H1 (cell line): ENCODE measurements at places on chromosomes 16 and 17.

DNA sequence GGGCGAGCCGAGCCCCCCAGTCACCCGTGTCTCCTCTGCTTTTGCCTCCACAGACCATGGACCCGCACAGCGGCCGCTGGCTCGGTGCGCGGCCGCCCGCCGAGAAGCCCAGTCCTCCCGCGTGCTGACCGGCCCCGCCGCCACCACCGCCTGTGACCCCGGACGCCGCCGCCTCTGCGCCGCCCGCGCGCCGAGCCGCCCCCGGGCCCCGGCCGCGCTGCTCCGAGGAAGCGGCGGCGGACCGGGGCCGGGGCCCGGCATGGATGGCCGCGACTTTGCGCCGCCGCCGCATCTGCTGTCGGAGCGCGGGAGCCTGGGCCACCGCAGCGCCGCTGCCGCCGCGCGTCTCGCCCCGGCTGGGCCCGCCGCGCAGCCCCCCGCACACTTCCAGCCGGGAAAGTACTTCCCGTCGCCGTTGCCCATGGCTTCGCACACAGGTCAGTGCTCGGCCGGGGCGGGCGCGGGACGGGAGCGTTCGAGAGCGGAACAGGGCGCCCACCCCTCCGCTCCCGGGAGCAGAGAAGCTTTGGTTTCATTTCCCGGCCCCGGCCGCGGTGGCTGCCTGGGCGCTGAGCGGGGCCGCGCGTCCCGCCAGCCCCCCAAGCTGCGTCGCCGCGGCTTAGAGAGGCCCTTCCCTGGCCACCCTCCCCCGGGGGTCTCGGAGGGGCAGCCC, 4.4 kb downstream of the BAHCC1 start:
- H3K4me3 ChIP-seq: peak overlapping the region; percentile 27; the same call in 1 of the 2 replicates
- peaks cover 28% of the 10 kb centered on the region for H3K4me1 ChIP-seq
- H3K36me3 ChIP-seq: no peaks in the 10 kb centered on the region
- DNase-seq: no peak

DNA sequence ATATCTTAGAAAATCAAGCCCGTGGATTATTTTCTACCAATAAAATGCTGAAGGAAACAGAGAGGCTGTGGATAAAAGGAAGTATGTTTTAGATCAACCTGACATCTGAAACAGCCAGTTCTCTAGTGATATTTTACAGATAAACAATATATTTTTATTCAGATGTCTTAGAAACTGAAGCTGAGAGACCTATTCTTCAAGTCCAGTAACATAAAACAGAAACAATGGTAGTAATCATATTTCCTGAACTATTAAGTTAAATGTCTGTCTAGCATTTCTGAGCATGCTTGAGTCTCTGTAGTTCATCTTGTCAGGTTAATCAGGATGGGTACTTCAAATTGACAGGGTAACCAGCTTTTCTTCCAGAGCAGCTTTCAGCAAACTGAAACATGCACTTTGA, 449.6 kb upstream of the TOM1L1 start:
- peaks cover 5% of the 10 kb centered on the region for H3K36me3 ChIP-seq
- H3K4me1 ChIP-seq: no peaks in the 10 kb centered on the region
- H3K4me3 ChIP-seq: no peak overlapping the region
- no peaks in the 10 kb centered on the region for H3K27me3 ChIP-seq

DNA sequence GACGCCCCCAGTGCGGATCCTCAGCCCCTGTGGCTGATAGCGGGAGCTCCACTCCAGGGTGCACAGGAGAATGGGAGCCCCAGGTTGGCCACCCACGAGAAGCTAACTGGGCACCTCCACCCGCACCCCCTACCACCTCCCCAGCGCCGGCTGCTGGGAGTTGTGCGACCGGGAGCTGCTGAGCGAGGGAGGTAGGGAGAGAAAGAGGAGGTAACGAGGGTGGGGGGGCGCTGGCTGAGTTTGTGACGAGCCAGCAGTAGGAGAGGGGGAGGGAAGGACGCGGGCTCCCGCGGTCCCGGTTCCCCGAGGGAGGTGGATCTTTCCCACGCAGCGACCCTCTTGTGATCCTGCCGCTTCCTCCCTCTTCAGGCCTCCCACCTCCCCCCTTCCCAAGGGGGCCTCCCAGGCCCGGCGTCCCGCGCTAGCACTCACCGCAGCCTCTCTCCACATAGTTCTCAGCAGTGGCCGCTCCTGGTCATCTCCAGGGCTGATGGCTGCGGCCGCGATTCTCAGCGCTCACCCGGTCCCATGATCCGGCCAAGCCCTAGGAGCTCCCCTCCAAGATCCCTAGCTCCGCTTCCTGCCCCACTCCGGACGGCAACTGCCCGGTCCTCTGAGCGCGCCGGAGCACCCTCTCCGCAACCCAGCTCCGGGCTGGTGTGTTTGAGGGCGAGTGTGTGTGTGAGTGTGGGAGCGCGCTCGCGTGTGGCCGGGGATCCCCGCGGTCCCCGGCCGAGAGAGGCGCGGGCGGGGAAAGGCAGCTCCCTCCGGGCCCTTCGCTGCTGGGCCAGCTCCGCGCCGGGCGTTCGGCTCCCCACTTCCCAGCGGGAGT, at the start of gene GRIN2A:
TSS of gene GRIN2A (minus strand) at position 207 of the 832 bp plus-strand sequence. CDS start 2,017 bp downstream, outside the sequence.
- no peaks in the 10 kb centered on the region for H3K36me3 ChIP-seq
- peak within 1 kb of the TSS; percentile 56 for H3K4me3 ChIP-seq

- H3K27ac ChIP-seq: no peak overlapping the region
- H3K4me3 ChIP-seq: no peak overlapping the region
- no peak for DNase-seq
These were observed 1540.3 kb downstream of the CDH11 start for GRCh38 chr16:63581570-63581969.

GRCh38 chr17:56833057-56833808, 487 bp downstream of the C17orf67 start:
- H3K4me1 ChIP-seq: peaks cover 9% of the 10 kb centered on the region
- DNase-seq: peak; percentile 75
- no peaks in the 10 kb centered on the region for H3K36me3 ChIP-seq
- H3K27me3 ChIP-seq: peaks cover 7% of the 10 kb centered on the region
- H3K4me3 ChIP-seq: peak overlapping the region; percentile 77

DNA sequence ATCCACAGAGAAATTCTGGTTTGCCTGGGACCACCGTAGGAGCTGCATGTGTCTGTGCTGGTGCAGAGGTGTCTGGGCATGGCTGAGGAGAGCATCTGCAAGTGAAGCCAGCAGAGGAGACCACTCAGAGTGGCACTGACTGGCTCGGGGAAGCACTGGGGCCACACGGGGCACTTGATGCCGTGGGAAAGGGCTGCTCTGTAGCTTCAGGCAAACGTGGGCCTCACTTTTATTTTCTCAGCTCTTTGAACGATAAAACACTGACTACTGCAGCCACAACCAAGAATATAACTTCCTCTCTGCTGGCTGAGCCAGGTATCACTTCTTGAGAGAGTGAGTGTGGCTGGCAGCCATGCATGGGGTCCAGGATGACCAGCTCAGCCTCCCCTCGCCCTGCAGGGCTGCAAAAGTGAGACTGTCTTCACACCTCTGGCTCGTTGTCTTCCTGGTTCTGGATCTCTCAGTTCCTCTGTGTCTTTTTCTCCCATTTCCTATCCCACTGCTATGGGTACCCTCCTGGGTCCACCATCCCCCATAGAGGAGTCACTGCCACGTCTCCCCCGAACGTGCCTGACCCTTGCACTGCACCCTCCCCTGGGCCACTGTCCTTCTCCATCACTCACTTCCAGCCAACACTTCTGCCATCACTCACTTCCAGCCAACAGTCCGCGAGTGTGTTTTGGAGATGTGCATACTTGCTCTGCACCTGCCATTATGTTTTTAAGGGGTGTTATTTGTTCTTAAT, 201.4 kb upstream of the CHMP6 start:
- no peaks in the 10 kb centered on the region for H3K27me3 ChIP-seq
- DNase-seq: no peak
- H3K36me3 ChIP-seq: no peaks in the 10 kb centered on the region
- H3K4me3 ChIP-seq: no peak overlapping the region
- H3K4me1 ChIP-seq: no peaks in the 10 kb centered on the region; the same call in 1 of the 2 replicates

- no peak for DNase-seq
- no peak overlapping the region for H3K27ac ChIP-seq
- peaks cover 100% of the 10 kb centered on the region for H3K27me3 ChIP-seq
- H3K36me3 ChIP-seq: no peaks in the 10 kb centered on the region
These were observed 3.2 kb upstream of the HOXB9 start for GRCh38 chr17:48629411-48629759.

DNA sequence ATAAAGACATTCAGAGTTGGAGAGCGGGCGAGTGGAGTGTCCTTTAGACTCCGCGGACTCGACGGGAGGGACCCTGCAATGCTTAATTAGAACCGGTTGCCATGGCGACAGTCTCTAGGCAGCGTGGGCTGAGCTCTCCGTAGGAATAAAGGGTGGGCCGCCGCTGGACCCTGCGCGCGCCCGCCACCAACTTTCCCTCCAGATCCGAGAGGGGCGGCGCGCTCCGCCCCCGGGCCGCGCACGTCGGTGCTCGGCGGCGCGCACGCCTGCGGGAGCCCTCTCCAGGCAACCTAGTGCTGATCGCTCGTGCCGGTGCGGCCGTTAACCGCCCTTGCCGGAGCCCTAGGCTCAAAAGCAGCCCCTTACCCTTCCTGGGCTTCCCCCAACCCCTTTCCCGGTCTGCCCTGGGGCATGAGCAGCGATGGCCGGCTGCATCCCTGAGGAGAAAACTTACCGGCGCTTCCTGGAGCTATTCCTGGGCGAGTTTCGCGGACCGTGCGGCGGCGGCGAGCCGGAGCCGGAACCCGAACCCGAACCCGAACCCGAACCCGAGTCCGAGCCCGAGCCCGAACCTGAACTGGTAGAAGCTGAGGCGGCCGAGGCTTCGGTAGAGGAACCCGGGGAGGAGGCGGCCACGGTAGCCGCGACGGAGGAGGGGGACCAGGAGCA, at the start of gene PPM1E:
TSS of gene PPM1E (plus strand) at position 278 of the 669 bp plus-strand sequence.
- peak; percentile 81 for DNase-seq
- no peaks in the 10 kb centered on the region for H3K4me1 ChIP-seq
- H3K27me3 ChIP-seq: peaks cover 7% of the 10 kb centered on the region; the same call in 1 of the 2 replicates
- H3K27ac ChIP-seq: no peak within 1 kb of the TSS

GRCh38 chr16:13781575-13782338, 138.2 kb upstream of the ERCC4 start:
- no peaks in the 10 kb centered on the region for H3K36me3 ChIP-seq
- H3K27ac ChIP-seq: no peak overlapping the region
- no peaks in the 10 kb centered on the region; the same call in 1 of the 2 replicates for H3K4me1 ChIP-seq
- no peaks in the 10 kb centered on the region for H3K27me3 ChIP-seq

DNA sequence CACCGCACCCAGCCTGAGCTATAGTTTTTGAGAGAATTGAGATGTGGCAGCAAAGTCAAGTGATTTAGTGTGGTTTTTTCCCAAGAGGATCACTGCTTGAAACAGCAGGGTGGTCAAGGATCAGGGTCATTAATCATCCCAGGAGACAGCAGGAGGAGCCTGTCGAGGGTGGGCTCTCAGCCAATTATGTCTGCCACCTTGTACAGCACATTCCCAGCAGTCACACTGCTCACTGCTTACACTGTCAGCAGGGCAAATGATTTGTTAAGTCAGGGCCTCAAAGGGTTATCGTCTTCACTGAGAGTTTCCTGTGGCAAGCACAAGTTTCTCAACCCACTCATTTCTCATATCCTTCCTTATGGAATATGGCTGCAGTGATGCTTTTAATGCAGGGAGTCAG, 13.2 kb downstream of the B3GNT9 start:
- H3K27ac ChIP-seq: no peak overlapping the region
- H3K4me3 ChIP-seq: no peak overlapping the region
- no peaks in the 10 kb centered on the region for H3K4me1 ChIP-seq
- no peaks in the 10 kb centered on the region for H3K27me3 ChIP-seq
- H3K36me3 ChIP-seq: peaks cover 58% of the 10 kb centered on the region

GRCh38 chr17:75078284-75079022, 9.3 kb upstream of the SLC16A5 start:
- H3K4me3 ChIP-seq: no peak overlapping the region
- H3K27me3 ChIP-seq: no peaks in the 10 kb centered on the region
- H3K36me3 ChIP-seq: no peaks in the 10 kb centered on the region
- no peak for DNase-seq
- no peaks in the 10 kb centered on the region for H3K4me1 ChIP-seq

GRCh38 chr16:20026361-20027072, 47.2 kb downstream of the GPR139 start:
- H3K4me3 ChIP-seq: no peak overlapping the region
- DNase-seq: no peak
- no peaks in the 10 kb centered on the region for H3K4me1 ChIP-seq
- H3K27me3 ChIP-seq: no peaks in the 10 kb centered on the region

DNA sequence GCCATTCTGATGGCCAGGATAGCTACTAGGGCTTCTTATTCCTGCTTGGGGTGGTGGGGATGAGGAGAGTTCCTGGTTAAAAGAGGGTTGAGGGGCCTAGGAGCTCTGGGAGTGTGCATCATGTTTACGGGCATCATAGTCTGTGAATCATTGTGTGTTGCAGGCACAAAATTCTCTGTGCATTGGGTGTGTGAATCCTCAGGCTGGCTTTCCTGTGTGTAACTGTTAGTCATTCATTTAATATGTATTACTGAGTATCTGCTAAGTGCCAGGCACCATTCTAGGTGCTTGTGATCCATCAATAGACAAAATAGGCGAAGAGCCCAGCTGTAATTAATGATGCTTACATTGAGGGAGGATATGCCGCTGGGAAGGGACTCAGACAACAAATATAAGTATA, 5.8 kb downstream of the PPY start:
- H3K27ac ChIP-seq: no peak overlapping the region
- H3K27me3 ChIP-seq: peaks cover 25% of the 10 kb centered on the region
- H3K4me3 ChIP-seq: no peak overlapping the region
- H3K4me1 ChIP-seq: no peaks in the 10 kb centered on the region

DNA sequence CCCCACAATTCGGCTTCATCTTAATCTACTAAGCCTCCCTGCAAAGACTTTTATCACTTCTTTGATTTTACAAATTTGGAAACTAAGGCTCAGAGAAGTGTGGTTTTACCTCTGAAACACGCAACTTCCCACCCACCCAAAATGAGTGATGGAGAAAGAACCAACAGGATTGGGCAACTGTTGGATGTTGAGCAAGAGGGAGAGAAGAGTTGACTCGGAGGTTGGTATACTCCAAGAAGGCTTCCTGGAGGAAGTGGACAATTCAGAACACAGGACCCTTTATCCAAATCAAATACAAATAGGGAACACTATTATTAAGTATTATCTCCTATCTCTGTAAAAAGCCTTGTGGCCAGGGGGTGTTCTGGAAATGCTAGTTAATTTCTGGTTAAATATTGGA, 323.0 kb downstream of the C16orf95 start:
- H3K27ac ChIP-seq: no peak overlapping the region
- no peaks in the 10 kb centered on the region for H3K36me3 ChIP-seq
- DNase-seq: no peak
- H3K27me3 ChIP-seq: no peaks in the 10 kb centered on the region; the same call in 1 of the 2 replicates
- no peak overlapping the region for H3K4me3 ChIP-seq
- no peaks in the 10 kb centered on the region for H3K4me1 ChIP-seq
